ENCODE measurements at places on chromosomes 2 and 18. TPM values are rescaled to one million over a fixed set of nuclear protein-coding genes. Genes with fewer than 3 reads are reported as not detected.

Gene HOXD10
- not detected for total RNA-seq

- H3K4me1 ChIP-seq = no peaks in the 10 kb centered on the region
- DNase-seq = no peak
- H3K27ac ChIP-seq = no peak overlapping the region
- no peaks in the 10 kb centered on the region for H3K36me3 ChIP-seq
Observed at GRCh38 chr2:75319951-75320350, 120.6 kb upstream of the TACR1 start.

DNA sequence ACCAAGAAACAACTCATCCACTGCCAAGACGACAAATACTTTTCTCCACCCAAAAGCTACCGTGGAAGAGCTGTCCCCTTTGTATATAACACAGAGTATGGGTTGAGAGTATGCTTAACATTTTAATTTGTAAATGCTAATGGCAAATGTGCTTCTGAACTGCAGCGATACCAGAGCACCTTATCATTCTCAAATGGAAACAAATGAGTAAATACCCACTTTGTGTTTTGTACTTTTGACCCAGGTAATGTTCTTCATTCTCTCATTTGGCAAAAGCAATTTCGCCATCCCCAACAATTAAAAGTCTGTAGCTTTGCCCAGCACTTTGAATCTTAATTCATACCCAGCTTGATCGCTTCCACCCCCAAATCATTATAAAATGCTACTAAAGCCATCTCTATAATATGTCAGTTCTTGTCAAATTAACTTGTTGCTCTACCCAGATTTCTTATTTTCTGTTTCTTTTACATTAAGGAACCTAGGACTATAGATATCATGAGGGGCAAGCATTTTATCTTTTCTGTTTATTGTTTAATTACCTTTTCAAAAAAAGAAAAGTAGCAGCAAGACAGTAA is 6.2 kb upstream of the POU3F3 start:
- H3K27ac ChIP-seq = no peak overlapping the region
- H3K36me3 ChIP-seq = no peaks in the 10 kb centered on the region
- peaks cover 8% of the 10 kb centered on the region for H3K4me1 ChIP-seq
- H3K27me3 ChIP-seq = peaks cover 84% of the 10 kb centered on the region

GRCh38 chr18:57574866-57575265 is 11.6 kb downstream of the FECH start:
- H3K27me3 ChIP-seq = no peaks in the 10 kb centered on the region
- H3K36me3 ChIP-seq = peaks cover 39% of the 10 kb centered on the region
- peaks cover 2% of the 10 kb centered on the region for H3K4me1 ChIP-seq
- no peak for DNase-seq
- H3K27ac ChIP-seq = no peak overlapping the region
